Upper lobe of right lung (tissue), 1 donor: ENCODE measurements at places on chromosomes 2 and 18.

GRCh38 chr18:51248685-51249084, 51.2 kb upstream of the MEX3C start:
- DNase-seq = no peak

GRCh38 chr18:8264861-8265411, 344.3 kb upstream of the RAB12 start:
- DNase-seq = no peak

- DNase-seq = peak; percentile 22
Measured at GRCh38 chr2:109386004-109386695, 227.6 kb downstream of the SEPTIN10 start.

- no peak for DNase-seq
Measured at GRCh38 chr2:187214306-187214705, 233.7 kb downstream of the CALCRL start.

GRCh38 chr18:78741381-78742217, 238.0 kb upstream of the SALL3 start:
- DNase-seq = no peak

- DNase-seq = no peak
Measured at GRCh38 chr2:207482630-207483029, 47.1 kb upstream of the CREB1 start.

GRCh38 chr18:8984131-8984721, 118.3 kb upstream of the NDUFV2 start:
- DNase-seq = no peak

DNA sequence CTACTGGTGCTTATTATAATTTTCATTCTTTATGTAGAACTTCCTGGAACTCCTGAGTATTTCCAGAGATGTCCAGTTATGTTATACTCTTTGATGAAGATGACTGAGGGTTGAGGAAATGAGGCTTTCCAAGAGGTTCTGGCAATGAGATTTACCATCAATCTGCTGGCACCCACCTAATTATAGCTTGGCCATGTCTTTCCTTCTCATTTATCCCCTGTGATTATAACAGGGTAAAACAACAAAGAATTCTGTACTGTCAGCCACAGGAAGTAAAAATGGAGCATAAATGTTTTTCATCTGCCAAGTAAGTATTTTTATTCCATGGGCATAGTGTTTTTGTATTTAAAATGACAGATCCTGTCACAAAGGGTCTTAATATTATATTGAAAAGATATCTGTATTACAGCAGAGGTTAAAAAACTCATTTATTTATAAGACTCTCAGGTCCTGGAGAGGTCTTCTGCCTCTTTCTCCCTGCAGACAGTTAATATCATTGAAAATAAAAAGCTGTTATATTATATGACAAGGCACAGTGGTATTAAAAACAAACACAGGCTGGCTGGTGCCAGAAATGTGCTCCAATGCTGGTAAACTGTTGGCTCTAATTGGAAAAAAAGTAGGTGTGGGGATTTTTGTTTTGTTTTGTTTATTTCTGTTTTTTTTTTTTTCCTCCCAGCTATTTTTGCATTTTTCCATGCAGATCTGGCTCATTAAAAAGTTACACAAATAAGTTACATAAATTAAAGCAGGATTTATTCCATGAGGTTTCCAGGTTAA, 1764.1 kb upstream of the CELF4 start:
- no peak for DNase-seq

GRCh38 chr2:36663851-36664695, 32.4 kb upstream of the VIT start:
- no peak for DNase-seq
